ENCODE measurements at places on chromosomes 7 and 10.

DNA sequence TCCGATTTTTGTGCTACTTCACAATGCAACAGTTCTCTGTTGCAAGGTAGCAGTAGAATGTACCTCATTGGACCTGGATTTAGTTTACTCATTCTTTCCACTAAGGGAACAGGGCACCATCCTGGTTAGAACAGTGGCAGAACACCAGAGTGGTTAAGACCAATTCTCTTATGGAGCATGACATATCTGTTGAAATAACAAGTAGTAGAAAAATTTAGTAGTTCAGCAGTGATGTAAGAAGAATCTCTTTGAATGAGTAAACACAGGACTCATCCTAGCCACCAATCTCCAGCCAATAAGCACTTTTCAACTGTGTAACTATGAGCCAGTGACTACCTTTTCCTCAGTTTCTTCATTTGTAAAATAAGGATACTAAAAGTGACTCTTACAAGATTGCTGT lies 2.4 kb downstream of the ANKRD22 start:
- no peak for DNase-seq

DNA sequence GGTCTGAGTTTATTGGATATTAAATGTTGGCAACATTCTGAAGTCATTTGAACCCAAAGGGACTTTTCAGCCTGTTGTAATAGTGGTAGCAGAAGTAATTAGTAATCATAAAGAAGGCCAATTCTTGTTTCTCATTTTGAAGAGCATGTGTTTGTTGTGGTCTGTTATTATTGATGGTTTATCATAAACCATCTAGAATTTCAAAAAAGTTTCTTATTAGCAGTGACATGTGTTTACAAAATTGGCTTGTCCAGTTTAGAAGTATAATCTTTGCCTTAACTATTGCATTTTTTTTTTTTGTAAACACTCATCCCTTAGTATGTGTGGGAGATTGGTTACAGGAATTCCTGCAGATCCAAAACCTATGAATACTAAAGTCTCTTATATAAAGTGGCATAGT lies 177.8 kb downstream of the BBS9 start:
- no peak for DNase-seq

DNA sequence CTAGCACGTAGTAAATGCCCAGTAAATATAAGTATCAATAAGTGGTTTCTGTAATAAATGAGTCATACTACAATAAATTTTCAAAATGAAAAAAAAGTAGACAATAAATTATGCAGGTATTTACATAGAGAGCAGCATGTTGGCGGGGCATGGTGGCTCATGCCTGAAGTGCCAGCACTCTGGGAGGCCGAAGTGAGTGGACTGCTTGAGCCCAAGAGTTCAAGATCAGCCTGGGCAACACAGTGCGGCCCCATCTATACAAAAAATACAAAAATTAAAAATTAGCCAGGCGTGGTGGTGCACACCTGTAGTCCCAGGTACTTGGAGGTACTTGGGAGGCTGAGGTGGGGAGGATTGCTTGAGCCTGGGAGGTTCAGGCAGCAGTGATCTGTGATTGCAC lies 509.3 kb upstream of the KLF6 start:
- DNase-seq = no peak

DNA sequence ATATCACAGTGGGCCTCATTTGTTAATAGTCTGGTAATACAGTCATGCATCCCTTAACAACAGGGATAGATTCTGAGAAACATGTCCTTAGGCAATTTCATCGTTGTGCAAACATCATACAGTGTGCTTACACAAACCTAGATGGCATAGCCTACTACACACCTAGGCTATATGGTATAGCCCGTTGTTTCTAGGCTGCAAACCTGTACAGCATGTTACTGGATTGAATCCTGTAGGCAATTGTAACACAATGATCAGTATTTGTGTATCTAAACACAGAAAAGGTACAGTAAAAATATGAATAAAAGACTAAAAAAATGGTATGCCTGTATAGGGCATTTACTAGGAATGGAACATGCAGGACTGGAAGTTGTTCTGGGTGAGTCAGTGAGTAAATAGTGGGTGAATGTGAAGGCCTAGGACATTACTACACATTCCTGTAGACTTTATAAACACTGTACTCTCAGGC lies 12.0 kb upstream of the RHOBTB1 start:
- DNase-seq = peak; percentile 75

DNA sequence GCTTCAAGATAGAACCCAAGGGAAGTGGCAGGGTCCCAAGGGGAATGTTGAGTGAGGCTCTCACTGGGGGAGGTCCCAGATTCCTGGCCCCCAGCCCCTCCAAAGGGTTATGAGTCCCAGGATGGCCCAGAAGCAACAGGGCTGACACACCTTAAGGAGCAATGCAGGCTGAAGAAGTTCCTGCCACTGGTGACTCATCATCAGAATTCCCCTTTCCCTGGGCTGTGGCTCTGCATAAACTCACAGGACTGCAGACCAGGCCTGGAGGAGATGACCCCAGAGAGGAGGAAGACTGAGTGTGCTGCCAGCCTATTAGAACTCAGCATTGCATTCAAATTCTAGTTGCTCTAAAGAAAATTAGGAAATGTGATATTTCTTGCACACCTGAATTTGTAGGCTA lies 126.7 kb downstream of the DPP6 start:
- no peak for DNase-seq

DNA sequence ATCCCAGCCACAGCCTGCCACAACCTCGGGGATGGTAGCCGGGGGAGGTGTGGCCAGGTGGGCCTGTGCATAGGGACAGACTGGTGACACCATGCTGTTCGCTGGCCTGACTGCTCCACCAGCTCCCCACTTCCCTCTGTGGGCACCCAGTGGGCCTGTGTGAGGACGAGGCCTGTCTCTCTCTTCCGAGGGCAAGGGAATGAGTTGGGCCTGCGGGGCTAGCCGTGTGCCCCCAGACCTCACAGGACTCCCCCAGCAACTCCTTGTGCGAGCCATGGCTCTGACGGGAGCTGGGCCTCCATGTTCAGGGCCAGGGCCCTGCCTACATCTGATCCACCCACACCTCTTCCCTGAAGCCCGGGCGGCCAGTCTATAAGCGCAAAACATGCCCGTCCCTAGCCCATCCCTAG lies 40.5 kb downstream of the PWWP2B start:
- no peak for DNase-seq

DNA sequence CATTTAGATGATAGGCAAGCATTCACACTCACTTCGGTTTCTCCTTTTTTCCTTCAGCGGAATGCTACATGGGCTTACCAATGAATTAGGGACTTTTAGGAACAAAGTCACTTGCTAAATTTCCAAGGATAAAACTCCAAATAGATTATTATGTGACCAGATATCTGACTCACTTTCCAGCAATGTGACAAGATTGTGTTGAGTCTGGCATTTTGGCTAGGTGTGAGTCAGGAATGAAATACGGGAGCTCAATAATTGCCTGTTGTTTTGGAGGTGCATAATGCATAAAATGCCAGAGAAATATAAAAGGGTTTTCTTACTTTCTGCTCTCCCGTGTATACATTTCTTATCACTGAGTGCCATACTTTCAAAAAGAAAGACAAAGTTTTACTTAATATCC lies 721.1 kb downstream of the KCNMA1 start:
- no peak for DNase-seq

- DNase-seq = no peak
These were observed 39.3 kb upstream of the MKI67 start for GRCh38 chr10:128165536-128165935.

DNA sequence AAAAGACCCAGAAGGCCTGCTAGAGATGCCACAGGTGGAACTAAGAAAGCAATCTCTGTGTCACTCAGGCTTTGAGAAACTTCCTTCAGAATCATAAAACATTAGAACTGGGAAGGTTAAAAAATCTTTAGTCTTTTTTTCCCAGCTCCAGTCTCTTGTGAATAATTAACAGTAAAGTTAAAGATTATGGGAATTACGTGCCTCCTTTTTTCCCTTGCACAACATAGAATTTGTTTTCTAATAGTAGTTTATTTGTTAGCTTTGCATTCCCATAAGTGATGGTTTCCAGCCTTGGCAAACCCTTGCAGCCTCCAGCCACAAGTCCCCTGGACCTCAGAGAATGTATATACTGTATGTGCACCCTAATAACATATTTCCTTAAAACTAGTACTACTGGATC lies 128.3 kb downstream of the TPST1 start:
- DNase-seq = no peak

DNA sequence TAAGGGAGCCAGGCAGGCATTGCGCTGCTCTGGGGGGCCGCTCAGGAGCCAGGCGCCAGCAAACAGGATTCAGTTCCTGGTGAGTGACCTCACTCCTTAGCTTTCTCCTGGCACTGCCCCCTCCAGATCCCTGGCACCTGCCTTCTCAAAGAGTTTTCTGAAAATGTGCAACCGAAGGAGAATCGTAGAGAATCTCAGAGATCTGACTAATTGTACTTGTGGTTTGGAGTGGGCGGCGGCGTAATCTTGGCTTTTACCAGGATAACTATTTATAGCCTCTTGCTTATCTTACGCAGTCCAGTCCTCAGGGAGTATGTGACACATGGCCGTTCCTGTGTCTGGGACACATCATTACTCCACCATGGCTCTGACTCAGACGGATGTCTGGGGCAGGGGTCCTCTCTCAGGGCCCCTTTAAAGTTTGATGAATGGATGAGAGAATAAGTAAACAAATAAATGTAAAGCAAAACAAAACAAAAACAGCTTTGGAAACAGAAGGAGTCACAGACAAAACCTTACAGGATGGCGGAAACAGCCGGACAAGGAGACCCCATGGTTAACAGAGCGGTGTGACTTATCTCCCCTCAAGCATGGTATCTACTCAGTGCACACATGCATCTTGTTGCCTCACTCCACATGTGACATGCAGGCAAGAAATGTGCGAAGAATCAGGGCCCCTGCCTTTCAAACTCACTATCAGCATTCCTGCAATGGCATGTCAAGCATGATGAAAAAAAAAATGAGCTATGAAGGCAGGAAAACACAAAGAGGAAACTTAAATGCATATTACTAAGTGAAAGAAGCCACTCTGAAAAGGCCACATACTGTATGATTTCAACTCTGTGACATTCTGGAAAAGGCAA lies 99.7 kb downstream of the TNS3 start:
- no peak for DNase-seq

DNA sequence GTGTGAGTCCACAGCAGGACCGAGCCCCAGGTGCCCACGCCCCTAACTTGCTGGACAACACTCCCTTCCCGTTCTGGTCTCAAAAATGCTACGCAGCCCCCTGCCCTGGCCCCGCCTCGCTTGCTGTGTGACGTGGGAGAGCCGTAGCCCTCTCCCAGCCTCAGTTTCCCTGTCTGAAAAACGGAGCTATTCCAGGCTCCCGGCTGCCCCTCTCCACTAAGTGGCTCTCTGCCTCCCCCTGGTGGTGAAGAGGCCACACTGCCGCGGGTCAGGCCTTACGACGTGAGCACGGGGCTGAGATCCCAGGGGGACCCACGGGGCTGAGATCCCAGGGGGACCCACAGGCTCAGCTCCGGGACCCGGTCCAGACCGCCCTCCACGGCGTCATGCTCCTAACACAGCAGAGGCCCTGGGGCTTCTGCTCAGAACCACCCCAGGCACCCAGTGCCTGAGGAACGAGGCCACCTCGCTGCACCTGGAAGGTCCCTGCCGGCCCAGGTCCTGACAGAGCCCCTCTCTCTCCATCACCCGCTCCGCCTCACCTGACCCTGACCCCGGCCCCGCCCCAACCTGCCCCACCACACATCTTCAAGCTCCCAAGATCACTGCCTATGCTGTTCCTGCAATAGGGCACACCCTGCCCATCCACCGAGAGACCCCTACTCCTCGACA lies 26.7 kb downstream of the MICALL2 start:
- DNase-seq = peak; percentile 51

DNA sequence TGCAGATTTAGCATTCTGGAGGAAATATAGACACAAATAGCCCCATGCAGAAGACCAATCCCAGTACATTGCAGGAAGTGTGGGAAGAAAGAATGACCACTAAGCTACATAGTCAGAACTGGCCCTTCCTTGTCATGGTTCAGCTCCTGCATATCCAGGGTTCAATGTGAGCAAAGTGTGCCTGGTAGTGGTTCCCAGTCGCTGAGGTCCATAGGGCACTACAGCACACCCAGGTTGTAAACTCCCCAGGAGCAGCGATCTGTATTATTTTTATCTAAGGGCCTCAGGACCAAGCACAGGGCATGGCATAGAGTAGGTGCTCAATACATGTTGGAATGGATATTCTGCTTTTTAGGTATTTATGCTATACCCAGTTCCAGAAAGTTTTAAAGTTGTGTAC lies 114.4 kb downstream of the RTKN2 start:
- no peak for DNase-seq

DNA sequence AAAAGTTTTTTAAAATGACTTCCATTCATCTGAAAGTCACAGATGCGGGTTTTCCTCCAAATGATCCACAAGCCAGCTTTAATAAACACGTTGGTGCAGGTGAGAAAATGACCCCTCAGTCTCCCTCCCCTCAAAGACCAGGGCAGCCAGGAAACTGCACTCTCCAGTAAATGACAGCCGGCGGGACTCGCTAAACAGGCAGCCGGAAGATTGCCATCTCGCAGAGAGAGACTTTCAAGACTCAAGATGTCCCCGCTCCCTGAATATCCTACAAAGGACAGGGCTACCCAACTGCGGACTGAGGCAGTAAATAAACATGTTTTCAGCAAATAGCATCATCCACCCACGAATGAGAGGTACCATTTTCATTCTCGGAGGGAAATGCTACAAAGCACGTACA lies 116.8 kb downstream of the DIP2C start:
- DNase-seq = no peak

- DNase-seq = no peak
These were observed 13.5 kb upstream of the RPEL1 start for GRCh38 chr10:103232131-103232673.

DNA sequence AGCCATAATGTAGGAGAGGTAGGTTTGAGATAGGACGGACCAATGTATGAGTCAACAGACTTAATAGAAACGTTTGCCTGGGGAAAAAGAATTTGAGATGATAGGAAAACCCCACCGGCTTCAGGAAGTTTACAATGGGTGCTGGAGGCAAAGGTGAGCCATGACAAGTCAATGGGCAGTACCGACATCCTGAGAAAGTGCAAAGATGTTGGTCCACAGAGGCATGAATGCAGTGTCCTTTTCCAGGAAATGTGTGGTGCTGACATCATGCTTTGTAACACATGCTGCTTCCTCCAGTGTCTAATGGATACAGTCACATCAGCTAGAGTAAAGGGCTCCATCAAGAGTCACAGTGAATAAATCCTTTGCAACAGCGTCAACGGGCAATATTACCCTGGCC lies 533.6 kb downstream of the INHBA start:
- no peak for DNase-seq

DNA sequence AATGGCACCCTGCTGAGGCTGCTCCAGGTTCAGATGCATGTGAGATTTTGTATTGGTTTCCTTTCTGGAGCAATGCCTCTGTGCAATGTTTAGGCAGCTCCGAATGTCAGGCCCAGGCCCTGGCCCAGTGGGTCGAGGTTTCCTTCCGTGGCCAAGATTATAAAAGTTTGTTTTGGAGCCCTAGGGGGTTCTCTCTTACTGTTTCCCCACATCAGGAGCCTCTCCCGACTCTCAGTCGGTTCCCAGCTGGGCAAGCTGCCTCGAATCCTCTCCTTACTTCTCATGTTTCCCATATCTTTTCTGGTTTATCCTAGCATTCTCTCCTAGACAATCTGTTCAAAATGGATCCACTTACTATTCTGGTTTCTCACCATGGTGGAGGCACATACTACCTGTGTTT lies 11.0 kb downstream of the TMEM140 start:
- no peak for DNase-seq

- peak; percentile 88 for DNase-seq
These were observed 5.1 kb downstream of the LDB1 start for GRCh38 chr10:102114861-102115618.

- DNase-seq = no peak
These were observed 654.0 kb downstream of the SDK1 start for GRCh38 chr7:3955026-3955425.

Measured in NCI-H146 (cell line).